NCI-H82 (cell line): ENCODE measurements at places on chromosomes 1 and 21.

DNA sequence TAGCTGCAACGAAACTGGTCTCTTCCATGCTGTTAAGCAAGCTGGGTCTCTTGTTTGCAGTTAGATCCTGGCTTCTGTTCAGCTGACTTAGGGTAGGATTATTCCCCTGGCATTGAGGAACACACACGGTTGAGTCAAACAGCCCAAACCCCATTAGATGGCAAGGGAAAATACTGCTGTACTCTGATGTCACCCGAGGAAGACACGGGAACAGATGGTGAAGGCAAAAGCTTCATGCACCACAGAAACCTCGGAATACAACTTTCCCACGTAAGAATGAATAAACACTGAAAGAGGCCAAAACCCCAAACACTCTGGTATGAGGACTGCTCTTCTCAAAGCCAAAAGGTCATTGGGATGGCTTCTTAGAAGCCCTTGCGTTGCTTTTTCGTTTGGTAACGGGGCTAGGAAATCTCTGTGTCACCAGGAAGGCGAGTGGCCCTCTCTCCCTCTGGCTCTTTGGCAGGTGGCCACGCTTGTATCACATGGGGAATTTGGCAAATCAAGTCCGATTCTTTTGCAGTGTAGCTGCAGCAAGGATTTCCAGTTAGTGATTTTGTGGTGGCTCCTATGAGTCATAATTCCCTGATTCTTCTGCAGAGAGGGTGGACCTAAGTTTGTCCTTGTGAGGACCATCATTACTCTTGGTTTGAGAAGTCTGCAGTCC is 16.7 kb upstream of the LYST start:
- DNase-seq, result no peak

GRCh38 chr1:15090373-15090772 is 63.2 kb upstream of the TMEM51 start:
- DNase-seq, result no peak

DNA sequence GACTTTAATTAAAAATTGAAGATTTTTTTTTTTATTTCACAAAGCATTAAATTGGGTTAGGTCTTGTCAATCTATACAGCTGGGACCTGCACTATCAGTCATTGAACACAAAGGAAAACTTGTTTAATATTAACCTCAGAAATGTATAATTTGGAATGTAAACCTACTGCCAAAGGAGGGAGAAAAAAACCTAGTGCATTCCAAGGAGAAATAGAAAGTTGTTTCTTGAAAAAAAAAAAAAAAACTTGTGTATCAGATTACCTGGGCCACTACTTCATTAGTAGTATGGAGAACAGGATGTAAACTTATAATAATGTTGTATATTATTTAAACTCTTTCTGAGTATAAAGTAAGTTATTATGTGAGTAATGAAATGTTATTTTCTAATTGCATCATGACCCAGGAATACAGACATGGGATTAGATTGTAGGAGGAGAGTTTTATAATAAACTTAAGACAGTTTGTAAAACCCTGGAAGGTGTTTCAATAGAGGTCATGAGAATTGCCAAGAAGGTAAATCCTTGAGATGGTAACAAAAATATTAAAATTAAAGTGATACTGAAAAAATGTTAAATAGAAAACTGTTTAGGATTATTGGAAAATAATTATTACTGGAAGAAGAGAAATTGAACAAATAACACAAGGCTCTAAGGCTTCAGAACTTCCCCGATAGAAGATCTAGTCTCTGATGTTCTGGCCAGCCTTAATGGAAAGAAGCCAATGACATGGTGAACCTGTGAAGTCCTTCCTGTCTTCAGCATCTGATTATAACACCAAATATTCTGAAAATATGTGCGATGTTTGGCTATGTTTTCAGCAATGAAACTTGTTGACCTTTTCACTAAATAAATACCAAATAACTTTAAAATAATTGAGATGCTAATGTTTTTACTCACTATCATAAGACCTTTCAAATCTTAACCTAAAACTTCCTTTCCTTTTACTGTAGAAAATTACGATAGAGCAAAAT is 412.8 kb upstream of the LYPLAL1 start:
- no peak for DNase-seq

DNA sequence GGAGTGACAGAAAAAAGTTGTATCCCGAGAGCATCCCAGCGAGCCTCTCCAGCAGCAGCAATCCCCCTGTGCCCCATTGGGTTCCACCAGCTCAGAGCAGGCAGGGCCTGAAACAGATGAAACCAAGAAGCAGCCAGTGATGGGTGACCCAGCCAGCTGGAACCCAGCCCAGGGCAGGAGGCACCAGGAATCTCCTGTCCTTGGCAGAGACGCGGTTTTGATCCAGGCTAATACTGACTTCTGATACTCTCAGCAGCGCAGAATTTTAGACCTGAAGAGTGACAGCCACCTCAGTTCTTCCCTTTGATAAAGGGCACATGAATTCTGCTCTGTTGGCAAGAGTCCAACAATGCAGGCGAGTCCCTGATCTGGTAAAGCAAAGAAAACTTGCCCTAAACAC is 11.4 kb upstream of the OLIG1 start:
- no peak for DNase-seq

GRCh38 chr1:198199105-198199504 is 42.3 kb downstream of the NEK7 start:
- DNase-seq, result no peak

GRCh38 chr1:108817016-108817415 is 39.9 kb downstream of the AKNAD1 start:
- DNase-seq, result no peak

DNA sequence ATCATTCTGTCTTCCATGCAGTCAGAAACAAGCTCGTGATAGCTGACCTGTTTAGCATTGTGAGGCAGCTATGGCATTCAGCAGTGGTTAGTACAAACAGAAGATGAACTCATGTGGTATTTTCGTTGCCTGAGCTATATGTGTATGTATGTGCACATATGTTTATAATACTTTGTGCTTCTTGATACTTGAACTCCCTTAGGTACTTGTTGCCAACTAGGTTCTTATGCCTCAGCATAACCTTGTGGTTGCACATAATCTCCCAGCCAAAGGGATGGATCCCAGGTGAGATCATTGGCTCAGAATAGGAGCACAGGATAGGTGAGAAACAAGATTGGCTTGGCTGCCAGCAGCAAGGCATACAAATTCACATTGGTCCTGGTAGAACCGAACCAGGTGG is 86.1 kb downstream of the VPS26C start:
- DNase-seq, result no peak

DNA sequence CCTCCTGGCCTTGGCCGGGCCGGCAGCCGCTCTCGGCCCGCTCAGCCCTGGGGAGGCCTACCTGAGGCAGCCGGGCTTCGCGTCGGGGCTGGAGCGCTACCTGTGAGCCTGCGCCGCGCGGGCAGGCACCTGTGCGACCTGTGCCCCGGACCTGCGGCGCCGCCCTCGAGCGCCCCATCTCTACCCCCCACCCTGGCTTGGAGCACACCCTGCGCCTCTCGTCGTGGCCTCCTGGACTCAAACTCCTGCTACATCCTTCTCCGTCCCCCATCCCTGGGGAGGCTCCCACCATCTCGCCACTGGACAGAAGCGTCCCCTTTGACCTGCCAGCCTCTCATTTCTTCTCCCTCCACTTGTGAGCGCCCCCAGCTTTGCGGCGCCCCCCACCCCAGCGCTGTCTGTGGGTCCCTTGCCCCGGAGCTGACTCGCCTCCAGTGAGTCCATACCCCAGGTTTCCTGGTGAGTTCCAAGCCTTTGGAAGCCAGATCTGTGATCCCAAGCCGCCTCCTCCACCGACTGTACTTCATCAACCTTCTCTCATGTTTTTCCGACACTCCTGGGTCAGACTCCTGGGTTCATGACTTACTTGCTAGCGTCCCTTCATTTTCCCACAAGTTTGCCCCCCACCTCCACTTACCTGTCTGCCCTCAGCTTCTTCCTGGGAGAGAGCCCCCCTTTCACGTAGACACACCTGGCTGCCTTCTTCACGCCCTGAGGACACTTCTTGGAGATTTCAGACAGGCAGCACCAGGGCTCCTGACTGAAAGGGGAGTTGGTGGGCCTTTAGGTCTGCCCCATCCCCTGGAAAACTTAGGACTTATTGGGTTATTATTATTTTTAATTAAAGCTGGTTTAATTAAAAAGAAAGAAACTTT is 1.3 kb downstream of the FOXE3 start:
- DNase-seq, result no peak

DNA sequence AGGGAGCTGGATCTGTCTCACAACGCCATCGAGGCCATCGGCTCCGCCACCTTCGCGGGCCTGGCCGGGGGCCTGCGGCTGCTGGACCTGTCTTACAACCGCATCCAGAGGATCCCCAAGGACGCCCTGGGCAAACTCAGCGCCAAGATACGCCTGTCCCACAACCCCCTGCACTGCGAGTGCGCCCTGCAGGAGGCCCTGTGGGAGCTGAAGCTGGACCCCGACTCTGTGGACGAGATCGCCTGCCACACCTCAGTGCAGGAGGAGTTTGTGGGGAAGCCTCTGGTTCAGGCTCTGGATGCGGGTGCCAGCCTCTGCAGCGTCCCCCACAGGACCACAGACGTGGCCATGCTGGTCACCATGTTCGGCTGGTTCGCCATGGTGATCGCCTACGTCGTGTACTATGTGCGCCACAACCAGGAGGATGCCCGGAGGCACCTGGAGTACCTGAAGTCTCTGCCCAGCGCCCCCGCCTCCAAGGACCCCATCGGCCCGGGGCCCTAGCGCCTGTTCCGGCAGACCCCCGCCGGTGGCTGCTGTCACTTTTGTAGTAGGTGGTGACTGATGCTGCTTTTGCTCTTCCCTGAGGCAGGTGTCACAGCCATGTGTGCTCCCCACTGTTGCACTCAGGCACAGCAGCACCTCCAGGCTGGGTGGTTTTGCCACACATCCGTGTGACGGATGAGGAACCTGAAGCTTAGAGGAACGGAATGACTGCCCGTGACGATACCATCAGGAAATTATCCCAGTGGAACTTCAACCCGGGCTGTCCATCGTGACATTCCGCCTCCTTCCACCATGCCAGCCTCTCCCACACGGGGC is 1.8 kb downstream of the LRRC3 start:
- DNase-seq, result no peak

- DNase-seq, result peak; percentile 63
Observed at GRCh38 chr1:206685334-206685768, 646 bp downstream of the MAPKAPK2 start.

- DNase-seq, result peak; percentile 43
Observed at GRCh38 chr1:156465747-156466365, 34.7 kb downstream of the MEF2D start.

GRCh38 chr1:96683931-96684330 is 37.7 kb upstream of the PTBP2 start:
- no peak for DNase-seq

GRCh38 chr1:213138391-213138790 is 87.3 kb downstream of the RPS6KC1 start:
- DNase-seq, result no peak

- peak; percentile 73 for DNase-seq
Observed at GRCh38 chr1:31569596-31570173, 6.6 kb upstream of the TINAGL1 start.

DNA sequence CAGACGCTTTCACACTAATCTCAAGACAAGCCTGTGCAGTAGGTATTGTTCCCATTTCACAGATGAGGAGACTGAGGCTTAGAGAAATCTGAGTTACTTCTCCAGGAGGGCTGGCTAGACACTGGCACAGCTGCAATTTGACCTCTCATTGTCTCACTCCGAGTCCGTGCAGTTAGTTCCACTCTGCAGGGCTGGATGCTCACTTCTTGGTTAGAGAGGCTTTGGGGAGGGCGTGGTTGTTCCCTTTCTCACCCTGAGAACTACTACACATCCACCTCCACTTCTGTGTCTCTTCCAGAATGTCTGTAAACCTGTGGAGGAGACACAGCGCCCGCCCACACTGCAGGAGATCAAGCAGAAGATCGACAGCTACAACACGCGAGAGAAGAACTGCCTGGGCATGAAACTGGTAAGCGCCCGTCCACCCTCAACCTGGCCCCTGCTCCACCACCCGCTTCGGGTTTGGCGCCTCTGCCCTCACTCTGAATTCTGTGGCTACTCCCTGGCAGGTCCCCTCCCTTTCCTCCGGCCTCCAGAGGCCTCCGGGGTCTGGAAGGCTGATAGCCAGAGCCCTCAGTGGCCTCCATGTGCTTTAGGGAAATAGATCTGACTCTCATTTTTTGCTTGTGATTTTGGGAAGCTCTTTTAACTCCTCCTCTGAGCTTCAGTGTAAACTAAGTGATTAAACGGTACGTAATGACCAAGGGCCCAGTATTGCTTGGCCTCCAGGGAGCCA is 29.1 kb downstream of the EIF2D start:
- DNase-seq, result no peak

DNA sequence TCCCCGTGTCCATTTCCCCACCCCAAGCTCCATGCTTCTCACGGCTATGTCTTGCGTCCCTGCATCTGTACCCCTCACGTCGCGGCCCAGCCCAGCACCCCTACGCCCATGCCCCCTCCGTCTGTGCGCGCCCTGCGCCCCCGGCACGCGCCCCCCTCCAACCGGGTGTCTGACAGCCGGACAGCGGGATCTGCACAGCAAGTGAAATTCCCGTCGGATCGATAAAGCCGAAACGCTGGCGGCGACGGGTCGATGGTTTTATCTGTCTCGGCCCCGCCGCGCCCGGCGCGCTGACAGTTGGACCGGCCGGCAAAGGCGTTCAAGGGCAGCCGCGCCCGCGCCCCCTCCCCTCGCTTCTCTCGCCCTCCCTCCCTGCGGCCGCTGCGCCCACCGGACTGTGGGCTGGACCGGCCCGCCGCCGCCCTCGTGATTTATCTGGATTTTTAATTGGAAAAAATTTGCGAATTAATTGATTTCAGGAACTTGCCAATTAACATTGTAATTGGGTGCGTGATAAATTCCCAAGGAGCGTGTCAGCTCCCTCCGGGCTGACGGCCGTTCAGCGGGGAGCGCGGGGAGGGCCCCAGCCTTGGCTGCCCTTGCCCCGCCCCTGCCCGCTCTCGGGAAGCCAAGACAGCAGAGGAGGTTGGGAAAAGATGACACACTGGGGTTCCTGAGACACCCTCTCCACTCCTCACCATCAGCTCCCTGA is 57.1 kb downstream of the TMEM53 start:
- DNase-seq, result no peak

DNA sequence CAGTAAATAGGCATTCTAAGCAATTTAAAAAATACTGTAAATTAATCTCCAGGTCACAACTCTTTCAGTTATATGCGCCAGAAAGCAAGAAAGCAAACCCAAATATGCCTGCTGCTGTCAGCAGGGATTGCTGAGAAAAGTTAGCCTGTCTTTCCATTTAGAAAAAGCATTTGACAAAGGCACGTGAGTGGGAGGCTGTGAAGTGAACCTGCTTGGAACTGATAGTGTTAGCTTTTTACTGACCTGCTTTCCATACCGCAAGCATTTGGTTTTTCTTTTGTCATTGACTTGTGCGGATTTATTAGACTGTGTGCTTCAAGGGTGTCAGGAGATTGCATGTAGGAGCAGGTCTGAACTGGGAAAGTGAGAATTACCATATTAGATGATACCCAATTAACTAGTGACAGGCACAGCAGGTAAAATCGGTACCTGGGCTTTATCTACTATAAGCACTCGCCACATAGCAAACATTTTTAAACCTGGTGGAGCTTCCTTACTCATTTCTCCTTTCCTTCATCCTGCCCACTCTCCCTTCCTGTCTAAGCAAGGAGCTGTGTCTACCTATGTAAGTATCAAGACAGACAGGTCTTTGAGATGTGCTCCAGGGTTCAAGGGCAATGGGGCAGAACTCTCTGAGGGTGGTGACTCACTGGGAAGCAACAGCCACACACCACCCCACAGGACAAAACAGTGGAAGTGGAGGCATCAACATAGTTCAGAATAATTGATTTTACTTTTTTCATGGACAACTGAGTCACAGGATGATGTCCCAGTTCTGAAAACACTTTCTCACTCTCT is 323.9 kb downstream of the DISC1 start:
- DNase-seq, result no peak

GRCh38 chr1:6301526-6301925 is 40.6 kb upstream of the GPR153 start:
- DNase-seq, result no peak
